Right atrium auricular region (tissue), 2 donors: ENCODE measurements at places on chromosomes 6 and 20. TPM values are rescaled to one million over a fixed set of nuclear protein-coding genes. Genes with fewer than 3 reads are reported as not detected.

KIZ gene
- total RNA-seq: 30.4 TPM

DNA sequence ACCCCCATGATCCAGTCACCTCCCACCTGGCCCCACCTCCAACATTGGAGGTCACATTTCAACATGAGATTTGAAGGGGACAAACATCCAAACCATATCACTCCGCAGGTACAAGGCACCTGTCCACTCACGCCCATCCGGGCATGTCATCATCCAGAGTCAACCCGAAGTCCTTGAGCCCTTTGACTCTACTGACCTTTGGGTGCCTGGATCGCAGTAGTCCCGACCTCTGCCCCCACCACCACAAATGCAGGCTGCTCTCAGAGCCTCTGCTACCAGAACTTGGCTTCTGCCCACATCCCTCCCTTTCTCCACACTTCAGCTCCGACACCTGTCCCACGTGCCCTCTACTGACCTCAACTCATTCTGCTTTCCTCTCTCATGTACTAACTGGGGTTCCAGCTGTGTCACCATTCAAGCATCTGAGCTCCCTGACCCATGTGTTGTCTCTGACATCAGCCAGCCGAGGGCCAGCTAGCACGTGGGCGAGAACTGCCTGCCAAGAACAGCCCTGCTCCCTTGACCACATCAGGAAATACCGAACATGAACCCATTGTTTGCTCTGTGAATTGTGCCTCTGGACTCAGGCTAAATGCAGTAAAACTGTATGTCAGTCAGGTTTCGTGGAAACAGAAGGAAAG, 498.3 kb upstream of the SULF2 start:
- no peak for DNase-seq

DNA sequence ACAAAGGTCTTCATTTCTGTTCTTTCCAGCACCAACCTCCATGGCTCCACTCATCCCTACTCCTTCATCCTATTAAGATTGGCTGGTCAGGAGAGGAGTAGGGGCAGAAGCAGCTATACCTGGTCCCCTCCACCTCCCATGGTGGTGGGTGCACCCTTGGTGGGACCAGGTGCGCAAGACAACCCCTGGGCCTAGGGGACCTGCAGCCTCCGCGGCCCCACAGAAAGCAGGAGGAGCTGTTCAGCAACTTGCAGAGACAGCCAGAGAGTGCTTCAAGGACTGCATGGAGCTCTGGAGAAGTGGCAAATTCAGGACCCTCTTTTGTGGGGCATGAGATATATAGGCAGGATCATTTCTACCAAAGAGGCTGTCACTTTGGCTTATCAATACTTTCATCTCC, 9.8 kb downstream of the ULBP2 start:
- DNase-seq: peak; percentile 54

- DNase-seq: no peak
Observed at GRCh38 chr6:157255079-157255478, 68.2 kb downstream of the TMEM242 start.

DNA sequence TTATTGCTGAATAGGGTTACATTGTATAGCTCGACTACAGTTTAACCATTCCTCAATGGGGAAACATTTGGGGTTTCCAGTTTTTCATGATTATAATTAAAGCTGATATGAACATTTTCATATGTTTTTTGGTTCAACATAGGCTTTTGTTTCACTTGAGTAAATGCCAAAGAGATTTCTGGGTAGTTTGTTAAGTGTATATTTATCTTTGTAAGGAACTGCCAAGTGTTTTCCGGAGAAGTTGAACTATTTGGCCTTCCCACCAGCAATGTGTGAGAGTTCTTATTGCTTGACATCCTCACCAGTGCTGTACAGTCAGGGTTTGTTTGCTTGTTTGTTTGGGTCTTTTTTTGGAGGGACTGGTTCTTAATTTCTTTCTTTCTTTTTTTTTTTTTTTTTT, 83.7 kb upstream of the RALY start:
- no peak for DNase-seq

DNA sequence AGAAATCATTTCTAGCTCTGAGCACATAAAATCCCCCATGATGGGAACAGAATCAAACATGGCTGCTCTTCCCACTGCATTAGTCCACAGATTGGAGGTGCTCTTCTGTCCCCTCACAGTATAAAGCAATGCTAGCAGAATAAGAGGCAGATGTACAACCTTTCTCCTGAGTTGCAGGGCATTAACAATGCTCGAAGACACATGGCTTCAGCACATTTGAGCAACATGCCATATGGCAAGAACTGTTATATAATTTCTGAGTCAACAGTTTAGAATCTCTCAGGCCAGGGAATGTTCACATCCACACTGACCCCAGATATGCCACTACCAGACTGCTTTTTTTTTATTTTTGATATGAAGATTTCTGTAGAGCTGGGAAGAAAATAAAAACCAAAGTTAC, 119.6 kb downstream of the KIF13A start:
- DNase-seq: no peak

DNA sequence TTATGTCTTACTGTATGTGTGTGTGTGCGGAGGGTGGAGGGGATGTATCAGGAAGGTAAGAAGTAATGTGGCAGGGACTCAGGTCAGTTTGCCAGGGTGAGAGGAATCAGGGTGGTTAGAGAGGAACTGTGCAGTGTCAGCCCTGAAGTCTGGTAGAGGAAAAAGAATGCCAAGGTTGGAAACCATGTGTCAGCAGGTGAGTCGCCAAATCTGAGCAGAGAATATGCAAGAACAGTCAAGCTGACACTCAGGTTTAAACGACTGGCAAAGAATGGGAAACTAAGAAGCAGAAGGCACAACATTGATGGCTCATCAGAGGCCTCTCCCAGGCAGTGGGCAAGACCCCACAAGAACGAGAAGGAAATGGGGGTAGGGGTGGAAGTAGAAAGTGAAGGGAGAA, 107.5 kb upstream of the TBX18 start:
- DNase-seq: no peak

FRMD1 gene
- 0.08 TPM for total RNA-seq

DNA sequence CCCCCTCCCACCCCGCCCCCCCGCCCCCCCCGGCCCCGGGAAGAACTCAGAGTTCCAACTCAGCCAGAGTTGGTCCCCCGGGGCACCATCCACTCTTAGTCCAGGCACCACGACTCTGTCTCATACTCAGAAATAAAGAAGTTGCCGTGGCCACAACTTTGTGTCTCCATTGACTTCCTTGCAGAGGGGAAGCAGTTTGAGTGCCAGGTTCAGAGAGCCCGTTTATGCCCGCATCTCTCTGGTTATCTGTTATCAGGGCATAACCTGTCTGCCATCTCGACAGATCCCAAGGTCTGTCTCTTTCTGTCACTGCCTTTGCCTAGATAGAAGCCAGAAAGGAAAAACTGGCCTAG, 605 bp downstream of the CDC5L start:
- DNase-seq: no peak

DNA sequence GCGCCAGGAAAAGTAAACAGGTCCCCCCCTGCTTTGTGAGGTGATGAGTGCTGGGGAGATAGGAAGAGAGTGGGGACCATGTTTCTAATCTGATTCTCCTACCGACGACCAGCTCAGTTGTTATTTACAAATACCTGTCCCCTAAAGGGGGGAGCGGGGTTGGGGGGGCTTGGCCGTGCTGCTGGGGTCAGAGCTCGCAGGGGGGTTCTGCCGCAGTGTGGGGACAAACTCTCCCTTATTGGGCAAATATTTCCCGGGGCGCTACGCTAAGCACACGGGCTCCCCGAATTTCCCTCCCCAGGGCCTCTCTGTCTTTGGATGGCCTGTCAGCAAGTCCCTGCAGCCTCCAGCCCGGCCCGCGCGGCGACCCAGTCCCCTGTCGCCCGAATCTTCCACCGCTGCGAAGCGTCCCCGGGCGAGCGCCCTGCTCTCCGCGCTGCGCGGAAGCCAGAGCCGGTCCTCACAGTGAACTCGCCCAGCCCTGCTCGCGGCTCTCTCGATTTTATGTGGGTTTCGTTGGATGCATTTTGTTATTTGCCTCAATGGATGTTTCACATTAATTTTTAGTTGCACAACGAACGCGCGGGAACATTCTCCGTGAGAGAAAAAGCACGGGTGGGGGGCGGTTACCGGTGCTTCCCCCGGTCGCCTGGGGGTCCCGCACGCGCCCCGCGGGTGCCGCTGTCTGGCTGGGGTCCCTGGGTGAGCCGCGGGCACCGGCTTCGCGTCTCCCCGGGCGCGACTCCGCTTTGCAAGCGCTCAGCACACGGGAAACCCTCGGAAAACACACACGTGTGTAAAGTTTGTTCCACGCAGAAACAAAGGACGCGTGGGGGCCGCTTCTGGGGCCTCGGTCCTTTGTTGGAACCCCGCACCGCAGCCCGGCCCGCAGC, 1.5 kb upstream of the STX16 start:
- peak; percentile 60 for DNase-seq

GRCh38 chr6:168686831-168687730, 246.1 kb downstream of the SMOC2 start:
- DNase-seq: peak; percentile 16

BTNL2 gene
- total RNA-seq: not detected

GRCh38 chr6:164569509-164569908, 739.9 kb downstream of the C6orf118 start:
- DNase-seq: no peak

GSTA5 gene
- not detected for total RNA-seq

RAET1E gene
- total RNA-seq: 4.3 TPM

DNA sequence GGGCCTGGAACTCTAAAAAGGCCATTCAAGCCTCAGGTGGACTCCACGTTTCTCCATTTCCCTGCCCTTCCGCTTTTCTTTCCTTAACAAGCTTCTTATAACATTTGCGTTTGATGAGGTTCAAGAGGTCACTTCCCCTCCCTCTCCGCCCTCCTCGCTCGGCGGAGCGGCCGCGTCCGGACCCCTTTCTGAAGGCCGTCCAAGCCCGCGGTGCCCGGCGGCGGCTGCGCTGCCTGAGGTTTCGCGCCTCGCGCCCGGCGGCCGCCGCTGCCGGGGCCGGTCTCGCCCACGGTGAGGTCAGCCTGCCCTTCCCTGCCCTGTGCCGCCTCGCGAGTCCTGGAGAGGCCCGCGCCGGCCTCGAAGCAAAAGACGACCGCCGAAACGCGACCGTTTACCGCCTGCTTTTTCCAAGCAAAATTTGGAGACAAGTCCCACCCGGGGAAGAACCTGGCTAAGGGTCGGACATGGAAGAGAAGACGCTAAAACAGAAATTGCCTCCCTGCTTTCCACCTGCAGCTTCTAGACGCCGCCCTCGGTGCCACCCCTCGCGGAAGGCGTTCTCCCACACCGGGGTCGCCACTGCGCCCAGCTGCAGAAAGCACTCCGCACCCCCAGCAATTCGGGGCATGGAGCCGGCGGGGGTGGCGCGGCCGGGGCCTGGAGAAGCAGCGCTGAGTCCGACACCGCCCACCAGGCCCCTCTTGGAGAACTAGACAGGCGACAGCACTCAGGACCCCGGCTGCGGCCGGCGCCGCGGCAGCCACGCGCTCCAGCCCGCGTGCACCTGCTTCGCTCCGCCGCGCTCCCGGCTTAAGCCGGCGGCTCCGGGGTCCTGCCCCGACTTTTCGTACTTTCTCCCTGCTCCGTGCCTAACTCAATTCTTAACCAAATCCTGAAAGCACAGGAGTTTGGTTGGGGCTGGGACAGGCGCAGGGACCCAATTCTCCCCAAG, 11.0 kb upstream of the FOXF2 start:
- no peak for DNase-seq

TMEM200A gene
- total RNA-seq: not detected

DNA sequence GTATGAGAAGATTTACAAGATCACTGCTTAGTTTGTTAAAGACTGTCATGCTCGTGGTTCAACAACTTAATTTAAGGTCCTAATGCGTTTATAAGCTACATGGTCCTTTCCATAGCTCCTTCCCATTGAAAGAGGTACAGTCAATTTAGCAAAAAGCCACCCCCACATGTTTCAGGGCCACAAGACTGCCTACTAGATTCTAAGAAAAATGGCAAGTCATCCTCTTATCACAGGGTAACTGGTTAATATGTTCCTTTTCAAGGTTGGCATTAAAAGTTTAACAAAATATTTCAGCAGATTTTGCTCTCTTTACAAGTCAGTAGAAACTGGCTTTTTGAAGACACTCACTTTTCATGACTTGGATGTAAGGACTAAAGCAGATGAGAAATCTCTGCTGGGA, 15.7 kb downstream of the GSTA3 start:
- no peak for DNase-seq
